HL-60 (cell line): ENCODE measurements at places on chromosomes 11 and 22.
A peak's percentile ranks its signal among the peaks of the same experiment; 100 is the strongest.

DNA sequence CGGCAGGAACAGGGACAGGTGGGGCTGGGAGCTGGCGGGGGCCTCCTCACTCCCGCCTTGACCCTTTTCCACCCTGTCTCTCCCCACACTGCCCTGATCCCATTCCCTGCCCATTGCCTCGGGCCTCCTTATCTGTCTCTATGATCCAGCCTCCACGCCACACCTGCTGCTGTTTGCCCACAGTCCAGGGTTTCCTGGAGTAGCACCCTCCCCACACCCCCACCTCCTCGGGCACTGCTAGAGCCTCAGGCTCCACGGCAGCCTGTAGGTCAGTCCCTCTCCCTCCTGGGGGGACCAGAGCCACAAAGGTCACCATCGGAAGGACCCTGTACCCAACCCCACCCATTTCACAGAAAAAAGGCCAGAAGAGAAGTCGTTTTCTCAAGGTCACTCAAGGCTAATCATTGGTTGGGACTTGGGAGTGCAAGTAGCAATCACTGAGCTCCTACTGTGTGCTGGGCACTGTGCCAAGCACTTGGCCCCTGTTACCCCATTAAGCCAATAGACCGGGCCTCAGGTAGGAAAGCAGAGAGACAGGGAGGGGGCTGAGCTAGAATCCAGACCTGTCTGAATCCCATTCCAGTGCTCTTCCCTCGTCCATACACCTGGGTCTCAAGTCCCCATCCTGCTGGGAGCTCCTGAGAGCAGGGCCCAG is 71.8 kb downstream of the PDE2A start:
- DNase-seq, result no peak

DNA sequence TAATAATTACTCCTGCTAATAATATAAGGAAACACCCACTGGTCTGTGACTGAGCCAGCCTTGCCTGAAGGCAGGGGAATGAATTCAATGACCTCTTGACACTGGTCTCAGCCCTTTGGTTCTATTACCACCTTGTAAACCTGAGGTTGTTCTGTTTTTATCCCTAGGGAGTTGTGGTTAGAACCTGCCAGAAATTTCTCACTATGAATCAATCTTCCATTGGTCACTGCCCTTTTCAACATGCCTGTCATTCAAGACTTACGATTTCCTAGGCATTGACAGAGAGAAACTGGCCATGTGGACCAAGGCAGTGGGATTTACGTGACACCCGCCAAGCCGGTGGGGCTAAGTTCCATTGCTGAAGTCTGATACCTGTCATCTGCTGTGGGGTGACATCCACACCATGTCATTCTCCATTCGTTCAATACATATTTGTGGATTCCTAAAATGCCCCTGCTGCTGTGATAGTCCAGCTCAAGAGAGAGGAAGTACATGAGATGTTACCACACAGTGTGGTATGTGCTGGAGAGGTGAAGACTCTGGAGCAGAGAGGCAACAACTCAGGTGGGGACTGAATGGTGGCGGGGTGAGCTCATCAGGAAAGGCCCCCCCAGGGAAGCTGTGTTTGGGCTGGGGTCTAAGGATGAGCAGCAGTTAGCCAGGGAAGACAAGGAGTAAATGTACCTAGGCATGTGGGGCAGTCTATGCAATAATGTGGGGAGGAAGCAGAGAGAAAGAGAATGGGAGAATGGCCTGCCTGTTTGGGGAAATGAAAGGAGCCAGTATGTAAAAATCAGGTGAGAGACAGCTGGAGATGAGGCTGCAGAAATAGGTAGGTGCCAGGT is 15.2 kb upstream of the EHF start:
- DNase-seq, result no peak

DNA sequence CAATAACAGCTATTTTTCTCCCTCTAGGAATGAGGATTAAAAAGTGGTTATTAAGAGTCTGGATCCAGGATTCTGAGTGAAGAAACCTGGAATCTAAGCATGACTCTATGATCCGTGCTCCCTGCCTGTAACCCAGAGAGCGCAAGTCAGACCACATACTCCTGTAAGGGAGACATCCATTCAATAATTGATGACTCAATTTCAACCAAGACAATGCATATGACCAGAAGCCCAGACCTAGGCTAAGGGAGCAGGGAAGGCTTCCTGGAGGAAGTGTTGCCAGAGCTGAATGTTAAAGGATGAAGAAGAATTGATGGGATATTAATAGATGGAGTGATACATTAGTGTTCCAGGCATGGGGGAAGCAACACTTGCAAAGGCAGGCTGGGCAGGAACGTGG is 13.8 kb upstream of the PAMR1 start:
- DNase-seq, result no peak

DNA sequence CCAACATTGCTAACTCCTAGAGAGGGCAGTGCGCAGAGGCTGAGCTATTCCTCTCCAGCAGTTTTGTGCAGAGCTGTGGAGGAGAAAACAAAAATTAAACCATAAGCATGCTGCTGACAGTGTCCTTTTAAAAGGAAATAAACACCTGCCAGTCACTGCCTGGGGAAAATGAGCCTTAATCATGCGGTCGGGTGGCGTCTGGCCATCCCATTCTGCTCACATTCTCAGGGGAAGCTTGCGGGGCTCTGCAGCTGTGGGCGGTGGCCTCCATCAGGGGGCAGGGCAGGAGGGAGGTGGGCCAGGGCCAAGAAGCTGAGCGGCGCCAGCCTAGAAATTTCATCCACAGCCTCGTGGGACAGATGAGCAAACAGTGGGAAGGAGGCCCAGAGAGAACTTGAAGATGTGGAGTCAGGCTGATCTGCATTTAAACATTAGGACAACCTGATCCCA is 71.0 kb upstream of the TP53I11 start:
- no peak for DNase-seq

DNA sequence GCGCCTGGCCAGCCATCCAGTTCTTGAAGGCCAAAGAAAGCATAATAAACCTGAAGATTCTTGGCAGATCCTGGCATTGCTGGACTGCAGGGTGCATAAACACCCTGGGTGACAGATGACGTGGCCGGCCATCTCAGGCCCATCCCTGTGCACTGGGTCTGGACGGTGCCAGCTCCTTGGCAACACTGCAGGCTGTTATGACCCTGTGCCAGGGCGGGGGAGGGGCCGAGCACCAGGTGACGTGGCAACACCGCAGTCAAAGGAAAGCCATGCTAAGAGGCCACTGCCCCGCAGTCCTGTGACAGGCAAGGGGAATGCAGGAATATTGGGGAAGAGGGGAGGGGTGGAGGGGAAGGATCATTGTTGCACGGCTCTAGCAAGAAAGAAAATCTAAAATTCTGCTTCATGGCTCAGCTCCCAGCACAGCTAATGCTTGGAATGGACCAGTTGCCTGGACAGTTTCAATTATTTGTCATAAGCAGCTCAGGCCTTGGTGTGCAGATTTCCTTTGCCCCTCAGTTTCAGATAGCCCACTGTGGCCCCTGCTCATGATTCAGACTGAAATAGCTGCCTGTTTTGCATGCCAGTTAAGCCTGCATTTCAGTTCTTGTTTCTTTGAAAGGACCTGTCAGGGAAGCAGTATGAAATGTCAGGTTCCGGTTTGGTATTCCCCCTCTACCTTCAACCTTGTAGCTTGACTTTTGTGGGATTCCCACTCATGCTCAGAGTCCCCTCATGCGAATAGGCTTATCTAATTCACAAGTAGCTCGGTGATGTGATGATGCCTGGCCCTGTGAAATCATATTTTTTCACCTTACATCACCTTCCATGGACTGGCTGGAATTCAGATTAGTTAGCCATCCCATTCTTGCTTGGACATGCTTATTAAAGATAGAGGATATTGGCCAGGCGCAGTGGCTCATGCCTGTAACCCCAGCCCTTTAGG is 29.7 kb upstream of the DDX6 start:
- DNase-seq, result no peak

DNA sequence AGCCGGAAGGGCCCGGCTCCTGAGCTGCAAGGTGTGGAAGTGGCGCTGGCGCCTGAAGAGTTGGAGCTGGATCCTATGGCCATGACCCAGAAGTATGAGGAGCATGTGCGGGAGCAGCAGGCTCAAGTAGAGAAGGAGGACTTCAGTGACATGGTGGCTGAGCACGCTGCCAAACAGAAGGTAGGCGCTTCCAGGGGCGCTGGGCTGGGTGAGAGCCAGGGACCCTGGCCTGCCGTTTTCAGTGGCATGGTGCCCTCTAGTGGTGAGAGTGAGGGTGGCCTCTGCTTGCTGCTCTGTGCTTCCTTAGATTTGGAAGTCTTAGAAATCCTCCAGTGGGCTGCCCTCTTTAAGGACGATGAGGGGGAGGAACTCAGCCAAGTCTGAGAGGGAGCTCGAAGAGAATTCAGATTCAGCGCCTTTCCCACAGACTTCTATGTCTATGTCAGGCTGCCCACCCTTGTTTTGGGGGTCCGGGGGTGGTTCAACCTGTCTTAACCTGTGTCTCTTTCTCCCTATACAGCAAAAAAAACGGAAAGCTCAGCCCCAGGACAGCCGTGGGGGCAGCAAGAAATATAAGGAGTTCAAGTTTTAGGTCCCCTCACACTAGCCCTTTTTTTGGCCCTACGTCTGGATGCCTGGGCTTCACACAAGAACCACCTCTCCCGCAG is 1.8 kb upstream of the PACS1 start:
- DNase-seq, result peak; percentile 65

GRCh38 chr11:117039270-117039669 is 59.0 kb downstream of the SIK3 start:
- no peak for DNase-seq

- DNase-seq, result no peak
Measured at GRCh38 chr11:10209326-10209725, 84.7 kb downstream of the SBF2 start.

DNA sequence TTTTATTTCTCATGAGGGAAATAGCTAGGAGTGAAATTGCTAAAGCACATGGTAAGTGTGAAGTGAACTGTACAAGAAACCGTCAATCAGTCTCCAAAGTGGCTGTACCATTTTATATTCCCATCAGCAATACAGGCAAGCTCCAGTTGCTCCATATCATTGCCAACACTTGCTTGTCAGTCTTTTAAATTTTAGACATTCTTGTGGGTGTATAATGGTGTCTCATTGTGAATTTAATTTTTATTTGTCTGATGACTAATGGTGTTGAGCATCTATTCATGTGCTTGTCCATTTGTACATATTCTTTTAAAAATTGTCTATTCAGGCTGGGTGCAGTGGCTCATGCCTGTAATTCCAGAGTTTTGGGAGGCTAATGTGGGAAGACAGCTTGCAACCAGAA is 34.1 kb upstream of the SMCO4 start:
- DNase-seq, result no peak

GRCh38 chr11:123480290-123480815 is 50.3 kb downstream of the GRAMD1B start:
- peak; percentile 59 for DNase-seq

DNA sequence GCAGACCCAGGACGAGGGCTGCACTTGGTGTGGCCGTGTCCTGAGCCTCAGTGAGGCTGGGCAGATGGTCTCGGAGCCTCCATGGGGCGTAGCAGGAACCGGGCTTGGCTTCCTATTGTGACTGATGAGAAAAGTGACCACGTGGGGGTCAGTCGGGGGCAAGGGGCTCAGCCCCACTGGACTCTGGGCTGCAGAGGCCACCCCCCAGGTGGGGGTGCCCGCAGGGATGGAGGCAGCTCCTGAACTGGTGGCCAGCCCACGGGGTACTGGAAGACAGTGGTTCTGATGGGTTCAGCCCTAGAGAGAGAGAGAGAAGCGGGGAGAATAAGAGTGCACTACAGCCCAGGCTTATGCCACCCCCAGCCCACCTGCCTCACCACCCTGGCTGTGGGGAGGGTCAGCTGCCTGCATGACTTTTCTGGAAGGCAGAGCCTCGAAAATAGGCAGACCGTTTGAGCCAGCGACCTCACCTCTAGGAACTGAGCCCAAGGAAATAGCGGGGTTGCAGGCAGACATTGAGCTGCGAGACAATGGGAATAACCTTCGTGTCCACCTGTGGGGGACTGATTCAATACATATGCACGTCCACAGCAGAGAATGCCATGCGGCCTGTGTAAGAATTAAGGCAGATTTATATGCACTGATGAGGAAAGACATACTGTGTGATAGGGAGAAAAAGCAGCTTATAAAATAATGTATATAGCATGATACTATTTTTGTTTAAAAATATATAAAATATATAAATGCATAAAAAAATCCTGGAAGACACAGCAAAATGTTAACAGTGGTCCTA is 11.5 kb downstream of the CABP7 start:
- no peak for DNase-seq
